Activated T-helper 1 cell treated with Interleukin-2 at 50 U/mL for 16 hours (primary cell): ENCODE measurements at places on chromosomes 1 and 21.

GRCh38 chr1:176976771-176977170 lies 187.7 kb downstream of the ASTN1 start:
- no peak for DNase-seq

GRCh38 chr1:229087906-229088305 lies 183.0 kb upstream of the RAB4A start:
- DNase-seq: no peak

DNA sequence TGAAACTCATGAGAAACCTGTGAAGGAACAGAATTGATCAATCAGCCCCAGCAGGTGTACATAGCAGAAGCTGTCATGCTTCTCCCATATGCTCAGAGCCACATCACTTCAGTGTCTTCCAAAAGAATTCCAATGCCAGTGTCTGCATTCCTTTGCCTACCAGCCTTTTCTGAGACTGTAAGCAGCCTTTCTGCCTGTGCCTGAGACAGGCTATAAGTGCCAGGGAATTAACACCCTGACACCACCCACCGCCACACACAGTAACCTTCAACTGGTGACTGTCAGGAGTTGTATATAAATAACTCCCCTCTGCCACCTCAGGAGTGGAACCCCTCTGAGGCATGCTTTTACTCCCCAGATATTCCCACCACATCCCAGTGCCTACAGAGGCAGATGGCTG lies 38.1 kb upstream of the SLAMF9 start:
- DNase-seq: no peak

DNA sequence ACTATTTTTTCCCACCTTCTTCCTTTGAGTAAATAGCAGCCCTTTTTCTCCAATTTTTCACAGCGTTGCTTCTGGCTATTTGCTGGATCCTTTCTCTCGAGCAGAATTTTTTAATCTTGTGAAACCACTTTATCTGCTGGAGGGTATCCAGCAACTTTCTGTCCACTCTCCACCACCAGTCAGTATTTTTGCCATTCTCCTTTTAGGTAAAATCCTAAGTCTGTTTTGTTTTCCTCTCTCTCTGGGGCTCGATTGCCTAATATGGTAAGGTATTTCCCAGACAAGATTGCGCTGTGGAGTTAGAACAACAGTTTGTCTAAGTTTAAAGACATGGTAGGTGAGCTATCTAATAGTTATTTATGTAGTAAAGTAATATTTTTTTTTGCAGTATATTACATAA lies 156.9 kb downstream of the PPP1R12B start:
- no peak for DNase-seq

DNA sequence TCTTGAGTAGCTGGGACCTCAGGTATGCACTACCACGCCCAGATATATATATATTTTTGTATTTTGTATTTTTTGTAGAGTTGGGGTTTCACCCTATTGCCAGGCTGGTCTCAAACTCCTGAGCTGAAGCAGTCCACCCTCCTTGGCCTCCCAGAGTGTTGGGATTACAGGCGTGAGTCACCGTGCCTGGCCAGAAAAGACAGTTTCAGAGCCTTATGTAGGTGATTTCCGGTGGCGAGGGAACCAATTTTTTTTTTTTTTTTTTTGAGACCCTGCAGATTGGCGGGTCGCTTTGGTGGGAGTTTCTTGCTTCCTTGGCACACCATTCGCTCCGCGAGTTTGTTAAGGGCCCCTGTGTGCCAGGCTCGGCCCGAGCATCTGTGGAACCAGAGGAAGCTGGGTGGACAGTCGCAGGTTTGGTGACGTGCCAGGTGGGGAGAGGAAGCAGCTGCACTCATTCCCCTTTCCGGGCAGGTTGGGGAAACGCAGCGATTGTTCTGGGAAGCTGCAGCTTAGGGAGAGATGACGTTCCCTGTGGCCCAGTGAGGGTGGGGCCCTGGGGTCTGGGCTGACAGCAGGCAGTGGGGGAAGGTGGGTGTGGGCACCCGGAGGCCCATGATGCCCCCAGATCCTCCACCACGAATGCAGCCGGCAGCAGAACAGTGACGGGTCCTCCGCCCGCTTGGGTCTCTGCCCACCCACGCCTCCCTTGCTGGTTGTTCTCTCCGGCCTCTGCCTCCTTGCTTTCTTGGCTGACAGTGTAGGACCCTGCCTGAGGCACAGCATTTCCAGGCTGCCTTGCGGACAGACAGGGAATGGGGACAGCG lies 25.1 kb downstream of the SPSB1 start:
- no peak for DNase-seq

- DNase-seq: no peak
Measured at GRCh38 chr1:245225322-245226202, 70.8 kb downstream of the KIF26B start.

DNA sequence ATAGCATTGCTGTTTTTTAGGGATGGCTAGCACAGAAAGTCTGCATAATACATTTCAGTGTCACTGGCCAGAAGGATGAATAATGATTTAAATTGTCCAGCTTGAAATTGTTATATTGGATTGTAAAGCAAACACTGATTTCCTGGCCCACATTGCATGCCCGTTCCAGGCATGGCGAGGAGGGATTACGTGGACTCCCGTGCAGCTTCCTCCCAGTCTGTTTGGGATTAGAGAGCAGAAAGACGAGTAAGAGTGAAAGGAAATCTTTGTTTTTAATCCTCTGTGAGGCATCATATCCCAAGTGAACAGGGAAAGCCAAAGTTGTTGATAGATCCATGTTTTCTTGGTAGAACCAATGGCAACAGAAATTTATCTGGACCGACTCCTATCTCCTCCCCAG lies 8.4 kb downstream of the TRIM58 start:
- DNase-seq: no peak

GRCh38 chr1:17795836-17796645 lies 40.9 kb downstream of the ACTL8 start:
- no peak for DNase-seq

DNA sequence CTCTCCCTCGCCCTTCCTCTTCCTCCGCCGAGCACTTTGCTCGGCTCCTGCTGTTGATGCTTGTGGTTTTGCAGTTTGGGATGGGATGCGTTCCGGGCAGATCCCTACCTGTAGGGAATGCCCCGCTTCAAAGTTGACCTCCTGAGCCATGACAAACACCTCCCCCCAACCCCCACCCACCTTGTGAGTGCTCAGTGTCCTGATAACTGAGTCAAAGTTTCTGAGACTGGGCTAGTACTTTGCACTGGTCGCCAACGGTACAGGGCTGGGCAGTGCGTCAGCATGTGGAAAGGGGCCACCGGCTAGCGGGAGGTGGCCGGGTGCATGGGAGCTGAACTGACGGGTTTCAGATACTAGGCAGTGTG lies 771 bp downstream of the RABGAP1L start:
- peak; percentile 4 for DNase-seq

DNA sequence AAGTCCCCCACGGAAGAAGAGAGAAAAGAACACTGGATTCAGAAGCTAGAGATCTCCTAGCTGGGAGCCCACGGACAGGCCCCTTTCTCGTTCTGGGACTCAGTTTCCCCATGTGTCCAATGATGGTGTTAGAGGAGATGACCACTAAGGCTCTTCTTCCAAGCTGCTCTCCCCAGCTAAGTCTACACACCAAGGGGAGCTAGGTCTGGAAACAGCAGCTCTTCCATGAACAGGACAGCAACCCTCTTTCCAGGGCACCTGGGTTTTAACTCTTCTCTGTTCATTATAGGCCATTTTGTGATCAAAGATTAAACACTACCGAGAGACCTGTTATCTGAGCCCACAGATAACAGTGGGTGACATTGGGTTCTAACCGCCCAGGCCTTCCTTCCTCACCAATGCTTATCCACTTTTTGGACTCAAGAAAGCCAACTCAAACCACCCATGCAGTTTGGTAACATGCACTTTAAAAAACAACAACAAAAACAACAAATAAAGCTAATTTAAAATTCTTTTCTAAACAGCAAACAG lies 85.9 kb downstream of the MRPL37 start:
- DNase-seq: no peak

DNA sequence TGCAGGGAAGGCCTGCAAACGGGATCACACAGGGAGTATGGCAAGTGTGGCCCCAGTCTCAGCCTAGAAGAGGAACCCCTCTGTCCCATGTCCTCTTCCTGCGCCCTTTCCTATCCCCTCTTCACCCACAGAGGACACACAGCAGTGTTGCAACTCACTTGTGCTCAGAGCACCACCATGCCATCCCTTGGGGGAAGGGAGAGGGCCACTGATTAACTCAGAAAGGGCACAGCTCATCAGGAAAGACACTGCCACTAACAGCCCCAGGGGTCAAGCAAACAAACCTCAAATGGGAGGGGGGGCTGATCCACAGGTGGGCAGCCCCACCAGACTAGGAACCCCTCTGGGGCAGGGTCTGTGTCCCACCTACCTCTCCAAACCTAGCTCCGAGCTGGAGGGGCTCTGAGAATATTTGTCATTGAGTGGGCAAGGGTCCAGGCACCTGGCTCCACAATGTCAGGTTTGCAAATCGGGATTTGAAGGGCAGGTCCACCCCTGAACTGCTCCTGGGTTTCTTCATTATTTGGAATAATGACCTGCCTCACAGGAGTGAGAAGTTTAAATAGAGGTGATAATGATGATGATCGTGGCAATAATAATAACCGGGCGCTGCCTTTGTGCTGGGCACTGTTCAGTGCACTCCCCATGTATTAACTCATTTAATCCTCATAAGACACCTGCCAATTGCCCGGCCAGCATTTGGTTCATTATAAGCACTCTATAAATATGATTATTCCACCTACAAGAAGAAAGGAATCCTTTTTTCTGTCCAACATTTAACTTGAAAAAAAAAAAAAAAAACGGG lies 1.0 kb downstream of the ALDH4A1 start:
- DNase-seq: no peak

DNA sequence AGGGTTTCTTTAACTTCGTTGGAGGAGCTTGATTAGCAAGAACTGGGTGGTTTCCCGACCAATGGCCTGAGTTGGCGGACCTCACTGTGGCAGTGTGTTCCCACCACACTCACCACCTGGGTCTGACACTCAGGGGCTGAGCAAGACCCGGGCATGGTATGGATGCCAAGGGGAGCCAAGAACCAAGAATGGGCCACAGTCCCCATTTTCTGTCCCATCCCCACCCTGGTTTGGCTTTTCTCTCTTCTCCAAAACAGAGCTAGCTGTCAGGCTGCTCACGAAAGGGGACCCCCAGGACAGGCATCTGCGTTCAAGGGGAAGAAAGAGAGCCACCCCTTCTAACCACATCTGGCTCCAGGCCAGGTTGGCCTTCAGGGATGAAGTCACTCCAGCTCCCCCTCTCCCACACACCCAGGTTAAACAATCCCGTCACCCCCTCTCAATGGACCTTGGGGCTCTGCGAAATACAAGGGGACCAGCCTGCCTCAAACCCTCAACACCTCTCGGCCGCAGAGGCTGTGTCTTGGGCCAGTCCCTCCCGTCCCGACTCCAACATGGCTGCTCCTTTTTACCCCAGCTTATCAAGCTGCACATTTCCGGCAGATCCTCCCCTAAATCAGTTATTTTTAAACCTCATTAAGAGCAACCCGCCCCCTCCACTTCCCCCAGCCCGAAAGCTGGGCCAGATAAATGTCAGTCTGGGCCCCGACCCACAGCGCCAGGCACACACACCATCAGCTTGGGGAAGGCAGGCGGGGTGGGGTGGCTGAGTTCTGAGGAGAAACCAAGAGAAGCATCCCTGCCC lies 3.4 kb downstream of the TAGLN2 start:
- DNase-seq: no peak

DNA sequence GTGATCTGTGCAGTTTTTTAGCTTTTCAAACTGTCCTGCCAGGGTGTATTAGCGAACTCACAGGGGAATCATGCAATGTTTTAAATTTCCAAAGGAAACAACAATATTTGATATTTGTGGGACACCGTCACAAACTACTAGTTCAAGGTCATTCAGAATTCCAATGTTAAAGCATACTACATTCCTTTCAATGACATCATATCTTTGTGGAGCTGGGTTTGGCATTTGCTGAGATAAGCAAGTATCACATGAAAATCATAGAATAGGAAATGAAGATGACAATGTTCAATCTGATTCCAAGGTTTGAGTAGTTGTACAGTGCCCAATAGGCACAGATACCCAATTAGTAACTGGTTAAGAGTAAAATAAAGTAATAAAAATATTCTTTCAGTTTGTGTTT lies 35.6 kb downstream of the NUF2 start:
- DNase-seq: no peak

- no peak for DNase-seq
Measured at GRCh38 chr1:164735315-164736052, 176.5 kb downstream of the PBX1 start.

DNA sequence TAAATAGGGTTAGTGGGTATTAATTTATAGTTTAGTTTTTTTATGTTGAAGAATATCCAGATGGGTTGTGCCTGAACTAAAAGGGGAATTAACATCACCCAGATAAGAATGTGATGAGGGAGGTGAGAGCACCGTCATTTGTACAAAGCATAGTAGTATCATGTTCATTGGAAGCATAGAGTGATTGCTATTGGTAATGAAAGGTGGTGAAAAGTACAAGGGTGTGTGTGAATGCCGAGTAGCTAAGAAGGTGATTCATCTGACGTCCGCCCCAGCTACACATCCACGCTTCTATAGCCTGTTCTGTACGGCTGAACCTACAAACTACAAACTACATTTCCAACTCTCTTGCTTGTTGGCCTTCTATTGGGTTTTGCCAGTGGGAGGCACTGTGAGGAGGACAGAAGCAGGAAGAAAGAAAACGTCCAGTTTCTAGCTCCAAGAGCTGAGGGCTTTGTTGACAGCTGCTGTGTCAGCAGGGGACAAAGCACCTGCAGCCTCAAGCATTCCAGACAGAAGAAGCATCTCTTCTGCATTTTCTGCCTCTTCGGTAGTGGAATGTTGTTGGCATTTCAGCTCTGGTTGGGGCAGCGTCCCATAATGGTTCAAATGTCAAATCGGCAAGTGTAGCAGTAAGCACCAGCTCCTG lies 404.8 kb downstream of the KCTD3 start:
- DNase-seq: no peak

DNA sequence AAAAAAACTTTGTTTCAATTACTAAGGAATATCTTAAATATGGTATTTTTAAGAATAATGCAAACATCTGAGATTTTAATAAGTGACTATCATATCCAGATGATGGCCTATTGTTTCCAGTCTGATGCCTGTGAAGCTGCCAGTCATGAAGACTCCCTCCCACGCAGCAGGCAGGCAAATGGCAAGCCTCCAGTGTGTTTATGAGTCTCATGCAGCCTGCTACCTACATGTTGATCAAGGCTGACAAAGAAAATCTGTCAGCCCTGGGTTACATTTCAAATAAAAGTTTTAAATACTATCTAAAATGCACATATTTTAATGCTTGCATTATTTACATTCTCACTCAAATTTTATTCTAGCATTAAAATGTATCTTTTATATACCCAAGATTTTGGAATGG lies 137.6 kb upstream of the RNPC3 start:
- DNase-seq: no peak

DNA sequence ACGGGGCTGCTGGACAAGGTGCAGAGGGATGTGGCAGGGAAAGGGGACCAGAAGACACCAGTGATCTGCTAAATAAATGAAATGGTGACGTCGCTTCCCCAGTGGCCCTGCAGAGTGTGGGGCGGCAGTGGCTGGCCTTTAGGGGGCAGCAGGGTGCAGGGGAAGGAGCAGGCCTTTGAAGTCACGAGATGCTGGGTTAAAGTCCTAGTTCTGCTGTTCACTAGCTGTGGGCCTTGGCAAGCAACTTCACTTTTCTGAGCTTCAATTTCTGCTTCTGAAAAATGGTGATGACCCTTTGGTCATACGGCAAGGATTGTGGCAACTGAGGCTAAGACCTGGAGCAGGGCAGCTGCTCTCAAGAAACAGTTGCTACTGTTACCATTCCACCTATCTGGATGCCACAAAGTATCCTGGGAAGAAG lies 9.2 kb upstream of the GALE start:
- DNase-seq: peak; percentile 69
